ENCODE measurements at places on chromosomes 12 and 14.

- no peak for DNase-seq
Observed at GRCh38 chr12:68391937-68392336, 59.8 kb upstream of the MDM1 start.

GRCh38 chr12:80938397-80938796 lies 663 bp upstream of the LIN7A start:
- no peak for DNase-seq

DNA sequence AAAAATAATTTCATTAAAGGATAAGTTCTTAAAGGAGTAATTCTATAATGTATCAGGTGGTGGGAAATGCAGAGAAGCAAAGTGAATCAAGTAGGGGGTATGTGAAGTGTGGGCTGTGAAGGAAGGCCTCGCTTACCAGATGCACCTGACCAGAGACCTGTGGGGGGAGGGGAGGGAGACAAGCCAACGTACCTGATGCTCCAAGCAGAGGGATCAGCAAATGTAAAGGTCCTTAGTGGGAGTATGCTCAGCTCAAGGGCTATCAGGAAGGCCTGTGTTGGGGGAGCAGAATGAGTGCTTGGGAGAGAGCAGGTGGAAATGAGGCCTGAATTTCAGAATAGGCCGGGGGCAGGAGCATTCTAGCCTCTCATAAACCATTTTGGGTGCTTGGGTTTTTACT lies 57.1 kb downstream of the ANO4 start:
- no peak for DNase-seq

GRCh38 chr12:120639771-120640721 lies at the start of gene CABP1:
Gene CABP1, plus strand, starts transcription at chr12:120640626. Its CDS starts 60 bp downstream, at chr12:120640686.
- DNase-seq, result peak; percentile 58

DNA sequence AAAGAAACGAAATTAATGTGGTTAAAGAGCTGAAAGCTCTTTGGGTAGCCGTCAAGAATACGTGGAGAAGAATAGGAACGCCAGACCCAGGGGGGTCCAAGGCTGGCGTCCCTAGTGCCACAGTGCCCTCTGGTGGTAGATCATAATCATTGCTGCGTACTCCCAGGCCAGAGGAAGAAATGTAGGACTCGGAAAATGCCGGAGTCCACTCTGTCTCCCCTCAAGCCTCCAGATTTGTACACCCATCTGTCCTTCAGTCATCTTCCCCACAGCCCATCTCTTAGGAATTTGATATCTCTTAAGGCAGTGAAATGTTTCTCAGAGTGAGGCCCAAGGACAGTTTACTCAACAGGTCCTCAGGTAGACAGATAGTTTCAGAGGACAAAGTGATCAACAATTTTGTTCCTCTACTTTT lies 25.4 kb upstream of the PLEKHG6 start:
- peak; percentile 19 for DNase-seq

DNA sequence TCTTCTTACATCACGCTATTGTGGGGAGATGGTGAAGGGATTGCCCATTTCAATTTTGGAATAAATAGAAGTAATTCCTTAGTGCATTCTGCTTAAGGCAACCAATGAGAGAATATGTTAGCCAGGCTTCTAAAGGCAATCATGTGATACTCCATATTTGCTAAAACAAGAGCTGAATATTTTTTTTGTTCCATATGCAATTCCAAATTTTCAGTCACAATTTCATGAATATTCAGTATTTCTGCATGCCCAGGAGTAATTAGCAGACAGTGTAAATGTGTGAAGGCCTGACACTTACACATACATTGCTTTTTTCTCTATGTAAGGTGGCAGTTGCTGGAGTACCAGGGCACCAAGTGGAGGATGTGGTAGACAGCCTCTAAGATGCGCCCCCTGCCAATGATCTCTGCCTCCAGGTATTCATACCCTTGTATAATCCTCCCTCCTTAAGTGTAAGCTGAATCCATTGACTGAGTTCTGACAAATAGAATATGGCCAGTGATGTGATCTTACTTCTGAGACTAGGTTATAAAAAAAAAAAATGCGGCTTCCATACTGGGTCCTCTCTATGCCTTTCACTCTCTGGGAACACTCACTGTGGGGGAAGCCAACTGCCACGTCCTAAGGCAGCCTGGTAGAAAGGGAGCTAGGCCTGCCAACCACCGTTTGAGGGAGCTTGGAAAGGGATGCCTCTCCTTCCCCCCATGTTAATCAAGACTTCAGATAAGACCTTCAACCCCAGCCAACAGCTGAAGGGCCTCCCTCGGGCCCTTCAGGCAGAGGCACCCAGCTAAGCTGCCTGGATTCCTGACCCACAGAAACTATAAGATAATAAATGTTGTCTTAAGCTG lies 62.7 kb upstream of the PTGR2 start:
- no peak for DNase-seq

GRCh38 chr14:23153851-23154796 lies 29.3 kb downstream of the SLC7A8 start:
- no peak for DNase-seq

- DNase-seq, result no peak
Observed at GRCh38 chr12:55636116-55636655, 506 bp upstream of the OR10P1 start.

DNA sequence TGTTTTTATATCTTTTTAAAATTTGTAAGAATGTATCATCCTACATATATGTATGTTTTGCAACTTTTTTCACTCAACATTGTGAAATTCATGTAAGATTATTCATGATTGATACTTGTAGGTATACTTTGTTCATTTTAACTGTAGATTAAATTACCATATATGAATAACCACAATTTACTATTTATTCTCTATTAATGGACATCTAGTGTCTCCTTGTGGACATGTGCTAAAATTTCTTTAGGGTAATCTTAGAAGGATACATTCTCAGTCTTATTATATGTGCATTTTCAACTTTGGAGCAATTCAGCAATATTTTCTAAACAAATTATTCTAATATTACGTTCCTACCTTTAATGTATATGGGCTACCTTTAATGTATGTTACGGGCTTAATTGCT lies 192.4 kb downstream of the FUT8 start:
- no peak for DNase-seq

DNA sequence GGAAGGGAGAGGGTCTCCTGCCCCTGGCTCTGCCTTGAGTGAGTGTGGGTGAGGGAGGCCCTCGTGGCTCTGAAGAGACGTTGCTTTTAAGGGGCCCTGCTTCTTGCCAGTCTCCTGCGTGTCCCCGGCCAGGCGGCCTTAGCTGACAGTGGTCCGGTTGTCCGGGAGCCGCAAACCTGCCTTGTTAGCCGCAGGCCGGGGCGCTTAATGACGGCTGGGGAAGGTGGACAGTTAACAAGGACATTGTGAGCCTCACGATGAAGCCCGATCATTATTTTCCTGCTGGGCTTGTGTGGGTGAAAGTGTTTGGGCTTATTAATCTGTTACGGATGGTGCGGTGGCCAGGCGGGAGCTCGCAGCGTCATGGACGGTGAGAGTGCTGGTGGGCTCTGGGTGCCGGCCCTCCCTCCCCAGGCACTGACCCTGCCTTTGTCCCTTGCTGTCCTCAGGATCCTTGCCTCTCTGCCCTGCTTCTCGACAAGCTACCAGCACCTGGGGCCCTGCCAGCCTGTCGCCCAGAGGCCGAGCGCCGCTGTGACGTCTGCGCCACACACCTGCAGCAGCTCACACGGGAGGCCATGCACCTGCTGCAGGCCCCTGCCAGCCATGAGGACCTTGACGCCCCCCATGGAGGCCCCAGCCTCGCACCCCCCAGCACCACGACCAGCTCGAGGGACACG lies 13.3 kb downstream of the KIF26A start:
- no peak for DNase-seq

- no peak for DNase-seq
Observed at GRCh38 chr12:96420277-96420835, 20.1 kb upstream of the CDK17 start.

GRCh38 chr14:100654814-100655740 lies 67.9 kb upstream of the BEGAIN start:
- DNase-seq, result no peak

GRCh38 chr12:13499008-13499407 lies 302.5 kb downstream of the EMP1 start:
- DNase-seq, result no peak

DNA sequence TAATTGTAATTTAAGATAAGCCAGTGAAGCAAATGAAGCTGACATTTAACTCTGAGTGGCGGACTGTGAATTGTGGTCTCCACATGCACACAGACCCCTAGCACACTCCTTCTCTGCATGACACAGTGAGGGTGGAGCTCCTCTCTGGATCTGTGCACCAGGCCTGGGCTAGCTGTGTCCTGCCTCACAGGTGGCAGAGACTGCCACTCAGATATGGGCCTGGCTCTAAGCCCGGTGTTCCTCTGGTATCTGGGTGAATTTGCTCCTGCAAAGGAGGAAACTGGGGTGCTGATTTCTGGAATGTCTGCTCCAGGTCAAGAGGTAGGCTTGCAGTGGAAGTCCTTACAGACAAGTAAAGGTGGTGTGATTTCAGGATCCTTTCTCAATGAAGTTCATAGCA lies 282.4 kb downstream of the FOXN3 start:
- no peak for DNase-seq

DNA sequence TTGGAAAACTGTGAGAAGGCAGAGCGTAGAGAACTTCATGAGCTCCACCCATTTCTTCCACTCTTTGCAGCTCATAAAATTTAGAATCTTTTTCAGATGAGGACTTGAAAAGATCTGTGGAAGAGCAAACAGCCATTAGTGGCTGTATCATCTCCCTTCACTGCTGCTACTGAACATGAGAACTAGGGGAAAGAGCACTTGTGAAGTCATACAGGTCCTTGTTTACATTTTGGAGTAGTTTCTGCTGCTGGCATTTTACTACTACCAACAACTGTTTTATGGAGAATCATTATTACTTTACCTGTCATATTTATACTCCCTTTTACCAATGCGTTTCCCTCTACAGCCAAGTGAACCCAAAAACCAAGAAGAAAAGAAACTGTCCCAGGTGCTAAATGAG lies 41.0 kb downstream of the RPGRIP1 start:
- no peak for DNase-seq

DNA sequence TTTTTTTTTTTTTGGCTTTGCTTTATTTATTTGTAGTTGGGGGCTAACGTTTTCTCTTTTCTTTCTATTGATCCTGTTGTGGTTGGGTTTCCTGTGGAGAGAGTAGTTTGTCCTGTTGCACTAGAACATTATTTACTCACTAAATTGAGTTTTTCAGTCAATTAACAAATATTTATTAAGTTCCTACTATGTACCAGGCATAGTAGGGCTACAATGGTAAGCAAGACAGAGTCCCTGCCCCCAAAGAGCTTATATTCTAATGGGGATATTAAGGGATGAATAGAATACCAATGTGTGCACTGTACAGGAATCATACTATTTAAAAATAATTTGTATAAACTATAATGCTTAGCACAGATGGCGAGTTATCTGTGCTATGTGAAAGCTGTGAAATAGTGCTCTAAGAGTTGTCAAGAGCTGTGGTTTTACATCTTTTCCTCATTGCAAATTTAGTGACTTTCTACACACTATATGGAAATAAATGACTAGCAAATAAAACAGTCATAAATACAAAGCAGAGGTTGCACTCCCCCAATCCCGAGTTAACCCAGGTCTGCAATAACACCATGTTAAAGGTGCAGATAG lies 94.9 kb downstream of the GPR135 start:
- DNase-seq, result no peak

- DNase-seq, result no peak
Observed at GRCh38 chr14:83171761-83172160, 1638.1 kb upstream of the SEL1L start.

DNA sequence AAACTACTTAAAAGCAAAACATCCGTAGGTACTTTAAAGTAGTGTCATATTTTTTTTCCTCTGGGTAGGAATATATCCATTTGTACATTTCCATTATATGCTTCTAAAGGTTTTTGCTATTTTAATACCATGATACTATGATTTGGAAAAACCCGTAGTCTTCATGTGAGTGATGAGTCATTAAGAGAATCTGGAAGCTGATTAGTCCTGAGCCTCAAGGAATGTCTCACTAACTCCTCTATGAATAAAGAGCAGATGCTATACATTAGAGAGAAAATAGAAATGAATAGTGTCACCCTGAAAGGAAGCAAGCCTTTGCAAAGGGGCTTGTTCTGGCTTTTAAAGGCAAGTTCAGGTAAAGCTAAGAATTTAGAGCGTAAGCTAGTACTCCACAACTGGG lies 432.1 kb downstream of the CCDC91 start:
- DNase-seq, result no peak

DNA sequence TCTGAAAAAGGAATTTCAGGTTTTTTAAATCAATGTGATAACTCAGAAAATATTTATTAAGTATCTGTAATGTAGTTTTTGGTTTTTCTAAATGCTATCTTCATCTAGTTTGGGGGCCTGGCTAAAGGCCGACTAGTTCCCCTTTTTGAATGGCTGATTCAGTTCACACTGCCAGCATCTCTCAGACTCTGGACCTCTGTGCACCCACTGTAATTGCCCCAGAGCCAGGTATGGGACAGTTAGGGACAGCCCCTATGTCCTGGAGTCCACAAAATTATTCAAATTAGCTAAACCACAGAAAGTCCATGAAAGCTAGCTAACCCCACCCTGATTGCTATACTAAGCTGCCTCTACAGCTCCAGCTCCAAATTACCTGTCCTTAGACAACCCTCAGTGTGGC lies 49.1 kb upstream of the RGS6 start:
- no peak for DNase-seq

- no peak for DNase-seq
Observed at GRCh38 chr12:77722536-77722935, 108.2 kb upstream of the NAV3 start.

DNA sequence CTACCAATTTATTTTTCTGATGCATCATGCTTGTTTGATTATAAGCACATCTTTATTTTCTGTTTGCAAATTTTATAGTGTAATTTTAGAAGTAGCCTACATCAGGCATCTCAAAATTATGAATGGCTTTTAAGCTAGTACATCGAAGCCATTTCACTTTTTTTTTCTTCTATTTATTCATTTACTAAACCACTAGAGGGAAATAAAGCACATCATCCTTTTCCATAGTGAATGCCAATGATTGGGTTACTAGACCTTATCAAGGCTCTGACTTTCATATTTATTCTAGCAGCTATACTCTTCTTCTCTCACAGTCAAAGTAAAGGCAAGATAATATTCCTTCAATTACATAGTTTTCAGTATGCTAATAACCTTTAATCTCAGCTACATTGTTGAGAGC lies 736.4 kb upstream of the LRFN5 start:
- DNase-seq, result no peak

GRCh38 chr12:16583969-16584745 lies 21.8 kb downstream of the LMO3 start:
- no peak for DNase-seq

DNA sequence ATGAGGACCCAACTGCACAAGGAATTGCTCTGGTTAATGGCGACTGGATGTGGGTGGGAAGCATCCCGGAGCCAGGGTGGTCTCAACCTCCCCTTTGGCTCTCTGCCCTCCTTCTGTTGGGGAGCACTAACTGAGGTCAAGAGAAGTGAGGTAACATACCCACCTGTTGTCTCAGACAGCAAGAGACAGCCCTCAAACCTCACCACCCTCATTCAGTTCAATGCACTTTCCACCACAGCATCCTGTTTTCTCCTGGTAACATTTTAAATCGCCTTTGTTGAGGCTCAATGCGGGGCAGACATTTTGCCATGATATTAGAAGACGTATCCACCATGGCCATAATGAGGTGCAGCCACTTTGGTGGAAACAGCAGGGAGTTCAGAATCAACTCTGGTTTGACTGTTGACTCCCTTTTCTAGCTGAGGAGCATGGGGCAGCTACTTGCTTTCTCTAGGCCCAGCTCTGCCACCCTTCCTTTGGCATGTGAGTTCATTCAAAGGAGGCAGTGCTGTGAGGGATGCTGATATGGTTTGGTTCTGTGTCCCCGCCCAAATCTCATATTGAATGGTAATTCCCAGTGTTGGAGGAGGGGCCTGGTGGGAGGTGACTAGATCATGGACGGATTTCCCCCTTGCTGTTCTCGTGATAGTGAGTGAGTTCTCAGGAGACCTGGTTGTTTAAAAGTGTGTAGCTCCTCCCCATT lies 338.6 kb downstream of the PCNX1 start:
- DNase-seq, result no peak

Data from stimulated activated CD8-positive, alpha-beta memory T cell treated with anti-CD3 and anti-CD28 coated beads, Interleukin-2, amount 100 ng/mL, for 1 hour (primary cell).